ENCODE measurements at places on chromosomes 2 and 18. TPM values are rescaled to one million over a fixed set of nuclear protein-coding genes. Genes with fewer than 3 reads are reported as not detected.
A peak's percentile ranks its signal among the peaks of the same experiment; 100 is the strongest.

The COL5A2 gene
- total RNA-seq = 2.2 TPM

GRCh38 chr2:121721926-121722325 is 14.7 kb downstream of the NIFK start:
- no peak overlapping the region for H3K27ac ChIP-seq
- peaks cover 7% of the 10 kb centered on the region for H3K4me1 ChIP-seq
- peaks cover 4% of the 10 kb centered on the region for H3K36me3 ChIP-seq
- no peak overlapping the region for H3K4me3 ChIP-seq

GRCh38 chr2:197416268-197416667 is 18.6 kb downstream of the SF3B1 start:
- peaks cover 13% of the 10 kb centered on the region for H3K4me1 ChIP-seq
- peaks cover 35% of the 10 kb centered on the region for H3K36me3 ChIP-seq
- no peak overlapping the region for H3K27ac ChIP-seq
- no peaks in the 10 kb centered on the region for H3K27me3 ChIP-seq
- H3K4me3 ChIP-seq = no peak overlapping the region

DNA sequence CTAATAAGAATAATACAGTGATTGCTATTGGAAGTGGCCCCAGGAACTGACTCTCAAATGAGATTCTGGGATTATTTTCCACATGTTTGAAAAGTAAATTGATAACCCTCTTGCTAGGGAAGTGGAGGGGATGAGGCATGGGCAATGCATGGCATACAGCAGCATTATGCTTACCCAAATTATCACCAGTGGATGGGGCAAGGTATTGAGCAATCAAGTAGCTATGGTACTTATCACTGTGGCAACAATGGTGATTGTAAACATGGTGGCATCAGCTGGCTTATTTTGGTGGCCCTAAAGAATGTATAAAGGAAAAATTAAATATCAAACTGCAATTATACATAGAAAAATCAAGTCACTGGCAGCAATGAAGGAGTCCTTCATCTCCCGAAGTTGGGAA is 155.1 kb downstream of the FIGN start:
- no peak for DNase-seq
- no peak overlapping the region for H3K27ac ChIP-seq
- H3K4me3 ChIP-seq = no peak overlapping the region

The LRATD1 gene
- not detected for total RNA-seq

- H3K27ac ChIP-seq = no peak overlapping the region
- no peak overlapping the region for H3K4me3 ChIP-seq
- peaks cover 12% of the 10 kb centered on the region for H3K27me3 ChIP-seq
Measured at GRCh38 chr2:30046396-30046795, 100.4 kb upstream of the YPEL5 start.

DNA sequence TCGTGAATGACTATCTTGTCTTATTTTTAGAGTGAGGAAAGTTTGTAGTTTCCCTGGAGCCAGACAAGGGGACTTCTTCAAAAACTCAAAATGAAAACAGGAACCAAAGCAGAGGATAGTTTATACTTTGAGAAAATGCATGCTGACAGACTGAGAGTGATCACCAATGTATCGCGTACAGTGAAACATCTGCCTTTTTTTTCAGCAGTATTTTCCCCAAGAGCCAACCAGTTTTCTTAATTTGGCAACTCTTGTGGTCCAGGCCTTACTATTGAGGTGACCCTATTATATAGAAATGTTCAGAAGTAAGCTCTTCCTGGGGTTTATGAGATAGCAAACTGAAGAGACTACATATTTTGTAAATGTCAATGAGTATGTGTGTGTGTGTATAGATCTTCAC is 153.7 kb upstream of the VRK2 start:
- H3K4me1 ChIP-seq = peaks cover 6% of the 10 kb centered on the region
- H3K27me3 ChIP-seq = peaks cover 8% of the 10 kb centered on the region
- no peak overlapping the region for H3K4me3 ChIP-seq
- H3K27ac ChIP-seq = no peak overlapping the region

DNA sequence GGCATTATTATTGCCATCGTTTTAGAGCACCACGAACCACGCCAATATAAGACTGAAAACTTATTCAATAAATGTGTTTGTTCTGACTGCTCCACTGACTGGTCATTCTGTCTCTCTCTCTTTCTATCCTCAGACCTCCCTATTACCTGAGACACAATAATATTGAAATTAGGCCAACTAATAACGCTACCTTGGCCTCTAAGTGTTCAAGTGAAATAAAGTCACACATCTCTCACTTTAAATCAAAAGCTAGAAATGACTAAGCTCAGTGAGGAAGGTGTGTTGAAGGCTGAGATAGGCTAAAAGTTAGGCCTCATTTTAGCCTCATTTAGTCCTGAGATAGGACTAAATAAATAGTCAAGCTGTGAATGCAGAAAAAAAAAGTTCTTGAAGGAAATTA is 38.8 kb downstream of the G6PC2 start:
- no peaks in the 10 kb centered on the region for H3K4me1 ChIP-seq
- peaks cover 10% of the 10 kb centered on the region for H3K27me3 ChIP-seq
- H3K36me3 ChIP-seq = no peaks in the 10 kb centered on the region
- no peak for DNase-seq
- no peak overlapping the region for H3K27ac ChIP-seq

DNA sequence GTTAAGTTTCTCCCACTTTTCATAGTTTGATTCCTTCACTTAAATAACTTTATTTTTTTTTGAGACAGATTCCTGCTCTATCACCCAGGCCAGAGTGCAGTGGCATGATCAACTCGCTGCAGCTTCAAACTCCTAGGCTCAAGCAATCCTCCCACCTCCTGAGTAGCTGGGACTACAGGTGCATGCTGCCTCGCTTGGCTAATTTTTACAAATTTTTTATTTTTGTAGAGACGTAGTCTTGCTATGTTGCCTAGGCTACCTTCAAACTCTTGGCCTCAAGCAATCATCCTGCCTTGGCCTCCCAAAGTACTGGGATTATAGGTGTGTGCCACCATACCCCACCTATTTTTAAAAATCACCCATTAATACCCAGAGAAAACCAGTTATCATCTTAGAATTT is 14.2 kb upstream of the WIPF1 start:
- H3K36me3 ChIP-seq = peaks cover 28% of the 10 kb centered on the region
- no peak for DNase-seq
- no peak overlapping the region for H3K4me3 ChIP-seq
- H3K27me3 ChIP-seq = no peaks in the 10 kb centered on the region
- peak overlapping the region; percentile 87 for H3K27ac ChIP-seq
- H3K4me1 ChIP-seq = peaks cover 83% of the 10 kb centered on the region

DNA sequence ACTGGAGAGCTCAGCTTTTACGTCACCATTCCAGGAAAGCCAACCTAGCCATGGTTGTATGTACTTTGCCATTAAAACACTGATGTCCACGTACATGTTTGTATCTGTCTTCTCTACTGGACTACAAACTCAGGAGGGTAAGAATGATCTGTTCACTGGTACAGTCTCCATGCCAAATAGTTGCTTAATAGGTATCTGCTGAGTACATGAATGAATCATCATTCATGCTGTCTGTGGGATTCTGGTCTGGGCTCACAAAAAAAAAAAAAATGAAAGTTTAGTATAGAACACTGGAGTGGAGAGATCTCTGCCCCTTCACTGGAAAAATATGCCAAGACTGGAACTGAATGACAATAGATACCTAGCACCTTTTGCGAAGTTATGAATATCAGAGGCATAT is 102.6 kb upstream of the ITGA4 start:
- H3K36me3 ChIP-seq = peaks cover 25% of the 10 kb centered on the region
- no peak overlapping the region for H3K27ac ChIP-seq
- no peak for DNase-seq

The RGPD3 gene
- 0.14 TPM for total RNA-seq

DNA sequence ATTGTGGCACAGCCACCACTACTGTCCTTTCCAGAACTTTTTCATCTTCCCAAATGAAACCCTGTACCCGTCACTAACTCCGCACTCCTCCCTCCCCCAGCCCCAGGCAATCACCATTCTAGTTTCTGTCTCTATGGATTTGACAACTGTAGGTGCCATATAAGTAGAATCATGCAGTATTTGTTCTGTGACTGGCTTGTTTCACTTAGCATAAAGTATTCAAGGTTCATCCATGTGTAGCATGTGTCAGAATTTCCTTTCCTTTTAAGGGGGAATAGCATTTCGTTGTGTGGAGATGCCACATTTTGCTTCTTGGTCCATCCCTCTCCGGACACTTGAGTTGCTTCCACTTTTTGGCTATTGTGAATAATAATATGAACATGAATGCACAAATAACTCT is 842 bp upstream of the CKAP2L start:
- H3K27ac ChIP-seq = peak overlapping the region; percentile 95
- H3K36me3 ChIP-seq = peaks cover 39% of the 10 kb centered on the region
- H3K4me3 ChIP-seq = peak overlapping the region; percentile 87

DNA sequence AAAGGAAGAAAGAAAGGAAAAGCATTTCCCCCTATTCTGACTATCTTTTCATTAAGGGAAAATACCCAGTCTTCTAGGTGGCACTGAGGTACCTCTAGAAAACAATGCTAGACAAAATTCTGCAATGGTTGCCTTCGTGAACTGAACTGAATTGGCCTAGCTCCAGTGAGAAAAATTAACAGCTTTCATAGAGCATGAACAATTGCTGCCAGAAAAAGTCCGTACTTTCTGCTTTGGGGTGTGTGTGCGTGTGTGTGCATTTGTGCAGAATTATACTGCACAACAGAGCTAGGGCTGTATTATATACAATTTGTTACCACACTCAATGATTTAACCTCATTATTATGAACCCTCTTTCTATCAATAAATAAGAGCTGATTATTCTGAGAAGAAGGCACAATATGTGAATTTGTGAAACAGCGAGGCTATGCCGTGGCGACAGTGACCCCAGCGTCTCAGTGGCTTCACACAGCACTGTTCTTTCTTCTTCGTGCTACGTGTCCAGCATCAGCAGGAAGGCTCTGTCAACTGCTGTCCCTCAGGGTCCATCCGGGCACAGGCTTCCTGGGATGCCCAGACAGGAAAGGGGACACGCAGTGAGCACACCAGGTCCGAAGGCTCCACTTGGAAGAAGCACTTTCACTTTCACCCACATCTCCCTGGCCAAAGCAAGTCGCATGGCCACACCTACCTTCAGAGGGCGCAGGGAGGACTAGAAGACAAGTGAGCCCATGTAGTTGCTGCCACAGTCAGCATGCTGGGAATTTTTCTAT is 47.5 kb downstream of the PTGR3 start:
- H3K36me3 ChIP-seq = no peaks in the 10 kb centered on the region
- no peak for DNase-seq
- H3K4me1 ChIP-seq = peaks cover 11% of the 10 kb centered on the region
- H3K4me3 ChIP-seq = peak overlapping the region; percentile 79
- H3K27me3 ChIP-seq = peaks cover 4% of the 10 kb centered on the region

GRCh38 chr2:196598846-196599245 is 40.7 kb upstream of the CCDC150 start:
- DNase-seq = no peak
- H3K4me1 ChIP-seq = no peaks in the 10 kb centered on the region
- H3K27me3 ChIP-seq = peaks cover 39% of the 10 kb centered on the region
- no peaks in the 10 kb centered on the region for H3K36me3 ChIP-seq
- no peak overlapping the region for H3K27ac ChIP-seq

The SPDYA gene
- total RNA-seq = 1.4 TPM

The PLCL1 gene
- 1.2 TPM for total RNA-seq

GRCh38 chr2:101559551-101559950 is 84.6 kb upstream of the RFX8 start:
- H3K27me3 ChIP-seq = no peaks in the 10 kb centered on the region
- no peak for DNase-seq
- H3K4me3 ChIP-seq = no peak overlapping the region
- H3K4me1 ChIP-seq = peaks cover 28% of the 10 kb centered on the region
- no peak overlapping the region for H3K27ac ChIP-seq
- peaks cover 32% of the 10 kb centered on the region for H3K36me3 ChIP-seq

DNA sequence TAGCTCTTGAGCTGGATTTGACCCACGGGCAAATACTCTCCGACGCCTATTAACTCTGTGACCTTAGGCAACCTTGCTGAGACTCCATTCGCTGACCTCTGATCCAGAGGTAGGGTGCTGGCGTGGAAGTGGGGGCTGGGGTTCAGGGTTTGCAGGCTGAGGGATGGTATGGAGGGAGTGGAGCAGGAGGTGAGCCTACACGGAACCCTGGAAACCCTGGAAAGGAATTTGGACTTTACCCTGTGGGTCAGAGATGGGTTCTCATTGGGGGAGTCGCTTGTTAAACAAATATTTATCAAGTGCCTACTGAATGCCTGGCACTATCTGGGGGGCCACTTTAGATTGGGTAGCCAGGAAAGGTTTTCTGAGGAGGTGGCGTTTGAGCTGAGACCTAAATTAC is 58.2 kb upstream of the FZD7 start:
- no peaks in the 10 kb centered on the region for H3K4me1 ChIP-seq
- H3K4me3 ChIP-seq = no peak overlapping the region

The RIT2 gene
- not detected for total RNA-seq

DNA sequence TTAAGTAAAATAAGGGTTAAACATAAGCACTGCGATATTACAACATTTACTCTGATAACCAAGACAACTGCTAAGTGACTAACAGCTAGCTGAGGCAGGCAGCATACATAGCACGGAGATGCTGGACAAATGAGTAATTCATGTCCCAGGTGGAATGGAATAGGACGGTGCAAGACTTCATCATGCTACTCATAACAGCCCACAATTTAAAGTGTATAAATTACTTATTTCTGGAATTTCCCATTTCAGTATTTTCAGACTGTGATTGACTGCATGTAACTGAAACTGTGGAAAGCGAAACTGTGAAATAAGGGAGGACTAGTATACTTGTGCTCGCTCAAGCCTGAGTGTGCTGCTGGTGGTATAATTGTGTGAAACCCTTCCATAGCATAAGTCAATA is 12.9 kb downstream of the IER3IP1 start:
- H3K27me3 ChIP-seq = no peaks in the 10 kb centered on the region
- DNase-seq = no peak
- H3K27ac ChIP-seq = no peak overlapping the region
- no peak overlapping the region for H3K4me3 ChIP-seq
- H3K36me3 ChIP-seq = peaks cover 4% of the 10 kb centered on the region

The RFTN2 gene
- total RNA-seq = 0.88 TPM

The TBR1 gene
- not detected for total RNA-seq

The CYBRD1 gene
- total RNA-seq = 1.1 TPM

The MALL gene
- total RNA-seq = not detected

DNA sequence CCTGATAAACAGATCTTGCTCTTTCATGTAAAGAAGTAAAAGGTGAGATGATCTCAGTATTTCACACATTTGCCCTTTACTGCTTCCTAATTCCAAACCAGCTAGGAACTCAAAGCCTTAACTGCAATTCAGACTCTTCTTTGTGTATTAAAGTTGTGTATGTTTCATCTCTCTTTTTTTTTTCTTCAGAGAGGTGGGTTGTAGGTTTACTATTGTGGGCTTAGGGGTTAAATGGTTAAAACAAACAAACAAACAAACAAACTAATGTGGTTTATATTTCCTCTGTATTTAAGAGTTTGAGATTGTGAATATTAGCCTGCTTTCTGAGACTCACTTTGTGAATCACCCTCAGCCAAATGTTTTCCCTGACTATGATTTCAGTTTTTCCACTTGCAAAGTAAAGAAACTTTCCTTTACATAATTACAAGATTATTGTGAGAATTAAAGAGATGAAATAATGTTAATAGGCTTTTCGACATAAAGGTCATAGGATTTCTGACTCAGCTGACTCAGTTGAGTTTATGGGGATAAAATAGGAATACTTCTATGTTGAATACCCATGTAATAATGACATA is 2.8 kb downstream of the GULP1 start:
- peaks cover 49% of the 10 kb centered on the region for H3K27me3 ChIP-seq
- DNase-seq = no peak
- H3K36me3 ChIP-seq = no peaks in the 10 kb centered on the region
- H3K4me3 ChIP-seq = no peak overlapping the region
- H3K4me1 ChIP-seq = peaks cover 8% of the 10 kb centered on the region
